ENCODE measurements at places on chromosomes 2 and 18. TPM values are rescaled to one million over a fixed set of nuclear protein-coding genes. Genes with fewer than 3 reads are reported as not detected.

The CFAP65 gene
- total RNA-seq: 0.11 TPM

DNA sequence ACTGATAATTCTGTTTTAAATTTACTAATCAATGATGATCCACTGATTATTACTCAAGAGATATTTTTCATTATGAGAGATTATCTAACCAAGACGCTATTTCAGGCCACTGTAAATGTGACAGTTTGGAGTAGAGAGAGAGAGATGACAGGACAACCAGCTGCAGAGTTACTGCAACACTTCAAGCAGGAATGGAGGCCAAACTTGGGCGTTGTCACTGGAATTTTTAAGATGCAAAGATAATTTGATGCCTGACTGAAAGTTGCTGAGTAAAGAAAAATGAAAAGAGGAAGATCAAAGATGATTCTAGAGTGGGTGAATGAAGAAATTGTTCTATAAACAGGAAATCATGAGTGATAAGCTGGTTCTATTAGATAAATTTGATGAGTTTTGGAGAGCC lies 1302.1 kb upstream of the TMEFF2 start:
- no peak for DNase-seq

The HADHB gene
- total RNA-seq: 83.9 TPM

DNA sequence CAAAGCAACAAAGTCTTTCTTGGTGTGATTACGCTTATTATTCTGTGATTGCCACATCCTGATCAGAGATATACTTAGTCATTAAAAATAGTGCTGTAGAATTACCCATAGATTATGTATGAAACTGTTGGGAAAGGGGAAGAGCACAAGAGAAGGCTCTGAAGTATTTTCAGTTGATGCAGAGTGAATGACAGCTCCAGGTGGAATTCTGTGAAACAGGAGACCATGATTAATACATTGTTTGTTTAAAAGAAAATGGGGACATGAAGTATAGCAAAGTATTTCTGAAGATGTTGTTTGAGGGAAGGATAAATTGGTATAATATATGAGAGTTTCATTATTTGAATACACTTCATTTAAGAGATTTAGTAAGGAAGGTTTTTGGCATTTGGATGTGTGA lies 307.6 kb upstream of the CDH20 start:
- DNase-seq: no peak

DNA sequence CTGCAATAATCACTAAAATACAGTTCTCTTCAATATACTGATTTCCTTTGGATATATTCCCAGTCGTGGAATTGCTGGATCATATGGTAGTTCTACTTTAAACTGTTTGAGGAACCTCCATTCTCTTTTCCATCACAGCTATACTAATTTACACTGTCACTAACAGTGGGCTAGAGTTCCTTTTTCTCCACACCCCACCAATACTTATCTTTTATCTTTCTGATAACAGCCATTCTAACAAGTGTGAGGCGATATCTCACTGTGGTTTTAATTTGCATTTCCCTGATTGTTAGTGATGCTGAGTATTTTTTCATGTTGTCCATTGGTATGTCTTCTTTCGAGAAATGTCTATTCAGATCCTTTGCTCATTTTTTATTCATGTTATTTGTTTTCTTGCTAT lies 68.4 kb downstream of the CERKL start:
- DNase-seq: no peak

The ERBB4 gene
- 0.06 TPM for total RNA-seq

The ARHGEF4 gene
- total RNA-seq: 1.5 TPM

GRCh38 chr2:121570036-121570666 lies 39.5 kb downstream of the RNU4ATAC start:
- no peak for DNase-seq
